ENCODE measurements at places on chromosomes 1 and 21.

DNA sequence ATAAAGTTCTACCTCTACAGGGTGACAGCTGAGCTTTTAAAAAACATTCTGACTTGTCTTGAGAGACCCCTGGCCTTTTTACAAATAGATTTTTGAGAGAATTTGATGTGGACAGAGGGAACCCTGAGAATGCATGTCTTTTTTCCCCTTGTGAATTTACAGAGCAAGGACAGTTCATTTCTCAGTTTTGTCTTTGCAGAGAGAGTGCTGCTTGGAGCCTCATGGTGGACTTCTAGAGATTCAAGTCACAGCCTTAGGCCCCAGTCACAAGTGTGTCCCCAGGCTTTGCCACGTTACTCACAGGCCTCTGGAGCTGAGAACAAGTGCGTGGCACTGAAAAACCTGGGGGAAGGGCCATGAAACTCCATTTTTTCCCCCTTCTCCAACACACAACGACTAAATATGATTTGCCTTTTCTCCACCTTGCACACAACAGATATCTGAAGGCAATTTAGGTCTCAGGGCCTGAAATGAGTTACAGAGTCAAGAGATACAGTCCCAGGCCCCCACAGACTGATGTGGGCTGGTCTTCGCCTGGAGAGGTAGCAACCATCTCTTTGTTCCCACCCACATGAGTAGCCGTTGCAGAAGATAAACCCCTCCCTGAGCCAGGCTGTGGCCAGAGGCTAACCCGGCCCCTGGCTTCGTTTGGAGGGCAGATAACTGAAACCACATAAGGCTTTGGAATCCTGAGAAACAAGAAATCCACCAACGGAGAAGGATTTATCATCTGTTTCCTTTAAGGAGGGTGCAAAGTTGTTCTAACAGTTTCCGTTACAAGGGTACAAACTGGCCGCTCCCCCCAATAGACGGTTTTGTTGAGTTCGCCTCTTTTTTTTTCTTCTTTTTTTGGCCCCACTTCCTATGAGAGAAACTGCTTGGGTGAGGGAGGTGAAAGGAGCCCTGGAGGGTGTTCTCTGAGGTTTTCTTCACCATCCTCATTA lies 1.0 kb upstream of the PIGV start:
- H3K36me3 ChIP-seq = peaks cover 37% of the 10 kb centered on the region
- H3K27ac ChIP-seq = peak overlapping the region; percentile 100
- peaks cover 51% of the 10 kb centered on the region for H3K4me1 ChIP-seq
- H3K4me3 ChIP-seq = peak overlapping the region; percentile 98
- H3K27me3 ChIP-seq = no peaks in the 10 kb centered on the region

DNA sequence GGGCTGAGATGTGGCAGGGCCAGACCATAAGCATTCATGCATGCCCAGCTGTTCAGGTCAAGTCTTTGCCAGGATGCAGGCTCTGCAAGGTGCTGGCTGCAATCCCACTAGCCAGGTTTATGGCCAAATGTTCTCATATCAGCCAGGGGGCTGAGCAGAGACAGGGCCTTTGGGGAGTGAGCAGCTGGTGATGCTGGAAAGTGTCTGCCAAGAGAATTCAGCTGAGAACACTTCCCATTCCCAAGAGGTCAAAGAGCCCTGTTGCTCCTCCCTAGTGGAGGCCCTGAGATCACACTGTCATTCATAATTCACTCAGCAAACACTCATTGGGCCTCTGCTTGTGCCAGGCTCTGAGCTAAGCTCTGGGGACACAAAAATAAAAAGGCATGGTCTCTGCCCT lies 150.3 kb downstream of the DMRTA2 start:
- H3K36me3 ChIP-seq = no peaks in the 10 kb centered on the region
- H3K27me3 ChIP-seq = peaks cover 18% of the 10 kb centered on the region

GRCh38 chr1:43137445-43138052 lies 34.5 kb downstream of the EBNA1BP2 start:
- H3K27me3 ChIP-seq = peaks cover 33% of the 10 kb centered on the region
- DNase-seq = no peak
- H3K4me3 ChIP-seq = no peak overlapping the region
- H3K4me1 ChIP-seq = no peaks in the 10 kb centered on the region

DNA sequence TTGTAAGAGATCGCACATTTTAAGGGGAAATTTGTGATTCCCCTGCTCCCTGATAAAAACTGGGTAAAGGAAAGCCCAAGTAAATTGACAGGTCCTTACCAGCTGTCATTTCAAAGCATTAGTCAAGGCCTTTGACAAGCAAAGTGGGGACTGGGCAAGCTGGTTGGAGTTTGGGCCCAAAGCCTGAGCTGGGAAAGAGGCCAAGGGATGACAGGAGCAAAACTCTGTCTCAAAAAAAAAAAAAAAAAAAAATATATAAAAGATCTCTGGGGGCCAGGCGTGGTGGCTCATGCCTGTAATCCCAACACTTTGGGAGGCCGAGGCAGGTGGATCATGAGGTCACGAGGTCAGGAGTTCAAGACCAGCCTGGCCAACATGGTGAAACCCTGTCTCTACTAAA lies 36.9 kb downstream of the SLC2A1 start:
- DNase-seq = no peak
- H3K4me1 ChIP-seq = peaks cover 31% of the 10 kb centered on the region
- no peak overlapping the region for H3K27ac ChIP-seq
- no peak overlapping the region for H3K4me3 ChIP-seq
- H3K36me3 ChIP-seq = peaks cover 20% of the 10 kb centered on the region

DNA sequence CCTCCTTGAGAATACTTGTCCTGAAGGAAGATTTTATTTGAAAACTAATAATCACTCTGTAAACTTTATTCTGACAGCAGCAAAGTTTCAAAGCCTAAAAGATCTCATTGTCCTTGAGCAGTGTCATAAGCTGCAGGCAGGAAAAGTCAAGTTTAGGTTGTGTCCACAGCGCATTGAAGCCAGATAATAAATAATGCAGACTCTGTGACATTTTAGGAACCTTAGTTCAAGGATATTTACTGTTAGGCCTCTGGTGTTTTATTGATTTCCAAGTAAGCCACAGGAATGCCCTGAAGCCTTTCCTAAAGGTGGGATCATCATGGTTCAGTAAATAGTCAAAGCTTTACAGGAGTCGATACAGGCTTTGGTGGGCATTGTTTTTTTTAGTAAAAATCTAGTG lies 356.4 kb upstream of the SGIP1 start:
- no peak for DNase-seq
- no peak overlapping the region for H3K4me3 ChIP-seq
- no peak overlapping the region for H3K27ac ChIP-seq
- H3K27me3 ChIP-seq = peaks cover 3% of the 10 kb centered on the region

DNA sequence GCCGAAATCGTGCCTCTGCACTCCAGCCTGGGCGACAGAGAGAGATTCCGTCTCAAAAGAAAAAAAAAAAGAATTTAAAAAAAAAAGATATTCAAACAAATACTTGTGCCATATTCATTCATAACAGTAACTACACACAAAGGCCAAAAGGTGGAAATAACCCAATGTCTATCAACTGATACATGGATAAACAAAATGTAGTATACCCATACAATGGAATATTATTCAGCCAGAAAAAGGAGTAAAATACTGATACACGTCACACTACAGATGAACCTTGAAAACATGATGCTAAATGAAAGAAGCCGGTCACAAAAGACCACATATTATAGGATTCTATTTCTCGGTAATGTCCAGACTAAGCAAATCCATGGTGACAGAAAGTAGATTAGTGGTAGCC lies 109.4 kb upstream of the SOD1 start:
- no peak overlapping the region for H3K4me3 ChIP-seq
- H3K4me1 ChIP-seq = peaks cover 4% of the 10 kb centered on the region
- no peak overlapping the region for H3K27ac ChIP-seq
- peaks cover 8% of the 10 kb centered on the region for H3K27me3 ChIP-seq
- no peak for DNase-seq
- H3K36me3 ChIP-seq = no peaks in the 10 kb centered on the region

- H3K36me3 ChIP-seq = peaks cover 13% of the 10 kb centered on the region
- H3K4me3 ChIP-seq = no peak overlapping the region
- no peaks in the 10 kb centered on the region for H3K27me3 ChIP-seq
- no peak for DNase-seq
Observed at GRCh38 chr1:8477166-8477982, 159.5 kb downstream of the SLC45A1 start.

- no peaks in the 10 kb centered on the region for H3K27me3 ChIP-seq
- peaks cover 43% of the 10 kb centered on the region for H3K36me3 ChIP-seq
- H3K27ac ChIP-seq = peak overlapping the region; percentile 43
- H3K4me3 ChIP-seq = no peak overlapping the region
- no peak for DNase-seq
Observed at GRCh38 chr1:36279789-36280296, 26.3 kb upstream of the SH3D21 start.

GRCh38 chr21:44454058-44454457 lies 1.3 kb upstream of the LRRC3 start:
- no peak for DNase-seq
- peak overlapping the region; percentile 60 for H3K4me3 ChIP-seq
- peaks cover 7% of the 10 kb centered on the region for H3K27me3 ChIP-seq
- peaks cover 2% of the 10 kb centered on the region for H3K4me1 ChIP-seq
- H3K27ac ChIP-seq = no peak overlapping the region

DNA sequence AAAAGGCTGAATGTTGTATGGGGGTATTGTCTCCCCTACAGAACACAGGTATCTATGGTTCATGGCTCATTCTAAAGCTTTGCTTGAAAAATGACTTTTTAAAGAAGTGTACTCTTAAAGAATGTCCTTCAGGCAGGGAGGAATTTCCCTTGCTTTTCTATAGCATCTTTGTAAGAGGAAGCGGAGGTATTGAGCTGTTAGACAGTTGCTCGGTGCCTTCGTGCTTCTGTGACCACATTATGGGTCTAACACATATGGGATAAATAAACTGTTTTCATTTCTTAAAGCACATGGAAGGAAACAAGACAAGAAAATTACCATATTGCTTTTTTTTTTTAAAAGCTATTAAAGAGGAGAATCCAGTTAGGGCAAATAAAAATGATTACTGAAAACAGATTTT lies 182.9 kb downstream of the NTNG1 start:
- DNase-seq = no peak
- no peaks in the 10 kb centered on the region for H3K36me3 ChIP-seq
- H3K27ac ChIP-seq = no peak overlapping the region
- H3K4me3 ChIP-seq = no peak overlapping the region
- H3K4me1 ChIP-seq = peaks cover 23% of the 10 kb centered on the region
- no peaks in the 10 kb centered on the region for H3K27me3 ChIP-seq

DNA sequence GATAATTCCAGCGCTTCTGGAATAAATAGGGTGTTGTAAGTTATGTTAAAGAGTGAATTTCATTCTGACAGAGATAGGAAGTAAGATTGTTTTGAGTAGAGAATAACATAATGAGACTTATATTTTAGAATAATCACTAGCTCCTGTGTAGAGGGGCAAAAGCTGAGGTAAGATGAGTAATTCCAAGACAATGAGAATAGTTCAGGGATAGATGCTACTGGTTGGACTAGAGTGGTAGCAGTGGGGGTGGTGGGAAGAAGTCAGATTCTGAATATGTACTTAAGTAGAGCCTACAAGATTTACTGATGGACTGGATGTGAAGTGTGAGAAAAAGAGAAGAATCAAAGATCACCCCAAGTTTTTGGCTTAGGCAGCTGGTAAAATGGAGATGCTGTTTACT lies 23.3 kb upstream of the MOV10 start:
- no peak overlapping the region for H3K4me3 ChIP-seq
- peaks cover 12% of the 10 kb centered on the region for H3K4me1 ChIP-seq
- peak overlapping the region; percentile 2 for H3K27ac ChIP-seq
- peaks cover 69% of the 10 kb centered on the region for H3K36me3 ChIP-seq
- no peak for DNase-seq

- peaks cover 2% of the 10 kb centered on the region for H3K27me3 ChIP-seq
- H3K27ac ChIP-seq = no peak overlapping the region
- no peaks in the 10 kb centered on the region for H3K36me3 ChIP-seq
- DNase-seq = no peak
- H3K4me1 ChIP-seq = no peaks in the 10 kb centered on the region
Observed at GRCh38 chr21:35249636-35250035, 200.5 kb upstream of the RUNX1 start.

DNA sequence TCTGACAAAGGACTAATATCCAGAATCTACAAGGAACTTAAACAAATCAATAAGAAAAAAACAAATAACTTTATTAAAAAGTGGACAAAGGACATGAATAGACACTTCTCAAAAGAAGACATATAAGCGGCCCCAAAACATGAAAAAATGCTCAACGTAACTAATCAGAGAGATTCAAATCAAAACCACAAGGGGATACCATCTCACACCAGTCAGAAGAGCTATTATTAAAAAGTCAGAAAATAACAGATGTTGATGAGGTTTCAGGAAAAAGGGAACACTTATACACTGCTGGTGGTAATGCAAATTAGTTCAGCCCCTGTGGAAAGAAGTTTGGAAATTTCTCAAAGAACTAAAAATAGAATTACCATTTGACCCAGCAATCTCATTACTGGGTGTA lies 102.2 kb downstream of the COL24A1 start:
- H3K4me1 ChIP-seq = no peaks in the 10 kb centered on the region
- H3K36me3 ChIP-seq = no peaks in the 10 kb centered on the region
- no peaks in the 10 kb centered on the region for H3K27me3 ChIP-seq
- H3K27ac ChIP-seq = no peak overlapping the region
- DNase-seq = no peak

DNA sequence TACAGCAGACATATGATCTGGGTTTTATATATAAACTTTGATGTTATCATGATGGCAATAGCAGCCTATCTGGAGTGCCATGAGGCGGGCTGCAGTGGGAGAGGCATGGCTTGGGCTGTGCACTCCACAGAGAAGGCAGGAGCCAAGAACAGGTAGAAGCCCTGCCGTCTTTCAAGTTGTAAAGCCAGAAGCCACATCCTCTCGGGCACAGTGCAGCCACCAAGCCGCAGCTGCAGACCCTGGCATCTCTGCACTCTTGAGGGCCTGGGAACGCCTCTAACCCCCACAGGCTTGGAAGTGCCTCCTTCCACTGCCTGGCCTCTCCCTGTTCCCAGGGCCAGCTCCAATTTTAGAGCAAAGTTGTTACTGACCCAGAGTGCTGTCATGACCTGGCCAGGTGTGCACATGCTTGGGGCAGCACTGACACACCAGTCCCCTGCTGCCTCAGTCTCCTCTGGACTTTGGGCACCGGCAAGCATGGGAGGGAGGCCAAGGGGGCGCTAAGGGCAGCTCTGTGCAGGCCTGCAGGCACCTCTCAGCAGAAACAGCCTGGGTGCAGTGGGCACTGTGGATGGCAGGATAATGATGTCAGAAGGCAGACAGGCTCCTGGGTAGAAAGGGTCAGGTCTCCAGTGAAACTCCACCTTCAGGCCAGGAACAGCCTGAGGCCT lies 1619.8 kb upstream of the PRMT6 start:
- H3K4me1 ChIP-seq = no peaks in the 10 kb centered on the region
- no peaks in the 10 kb centered on the region for H3K36me3 ChIP-seq
- no peak overlapping the region for H3K4me3 ChIP-seq
- no peak overlapping the region for H3K27ac ChIP-seq
- no peak for DNase-seq
- no peaks in the 10 kb centered on the region for H3K27me3 ChIP-seq

DNA sequence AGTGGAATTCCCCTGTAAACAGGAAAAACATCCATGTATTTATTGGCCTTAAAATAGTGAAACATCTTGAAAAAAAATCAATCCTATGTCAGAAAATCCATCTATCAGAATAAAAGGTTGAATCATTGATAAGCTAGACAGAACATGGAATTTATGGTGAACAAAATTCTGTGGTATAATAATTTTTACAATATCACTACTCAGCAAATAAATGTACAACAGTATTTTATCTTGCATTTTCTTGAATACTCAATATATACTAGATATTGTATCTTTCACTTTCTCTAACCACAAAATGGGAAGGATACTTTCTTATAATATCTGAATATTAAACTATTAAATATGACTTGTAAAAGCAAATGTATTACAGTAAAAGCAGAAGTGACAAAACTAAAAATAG lies 5.7 kb upstream of the UBE4B start:
- H3K4me1 ChIP-seq = peaks cover 3% of the 10 kb centered on the region
- no peak overlapping the region for H3K27ac ChIP-seq
- no peak overlapping the region for H3K4me3 ChIP-seq
- H3K27me3 ChIP-seq = no peaks in the 10 kb centered on the region
- no peaks in the 10 kb centered on the region for H3K36me3 ChIP-seq
- DNase-seq = no peak

Data from activated B cell treated with CpG ODN at 0.5 μM for 24 hours (primary cell).